ENCODE measurements at places on chromosomes 3 and 15.

- no peak for DNase-seq
These were observed 2.5 kb downstream of the DNAJB8 start for GRCh38 chr3:128464188-128464587.

DNA sequence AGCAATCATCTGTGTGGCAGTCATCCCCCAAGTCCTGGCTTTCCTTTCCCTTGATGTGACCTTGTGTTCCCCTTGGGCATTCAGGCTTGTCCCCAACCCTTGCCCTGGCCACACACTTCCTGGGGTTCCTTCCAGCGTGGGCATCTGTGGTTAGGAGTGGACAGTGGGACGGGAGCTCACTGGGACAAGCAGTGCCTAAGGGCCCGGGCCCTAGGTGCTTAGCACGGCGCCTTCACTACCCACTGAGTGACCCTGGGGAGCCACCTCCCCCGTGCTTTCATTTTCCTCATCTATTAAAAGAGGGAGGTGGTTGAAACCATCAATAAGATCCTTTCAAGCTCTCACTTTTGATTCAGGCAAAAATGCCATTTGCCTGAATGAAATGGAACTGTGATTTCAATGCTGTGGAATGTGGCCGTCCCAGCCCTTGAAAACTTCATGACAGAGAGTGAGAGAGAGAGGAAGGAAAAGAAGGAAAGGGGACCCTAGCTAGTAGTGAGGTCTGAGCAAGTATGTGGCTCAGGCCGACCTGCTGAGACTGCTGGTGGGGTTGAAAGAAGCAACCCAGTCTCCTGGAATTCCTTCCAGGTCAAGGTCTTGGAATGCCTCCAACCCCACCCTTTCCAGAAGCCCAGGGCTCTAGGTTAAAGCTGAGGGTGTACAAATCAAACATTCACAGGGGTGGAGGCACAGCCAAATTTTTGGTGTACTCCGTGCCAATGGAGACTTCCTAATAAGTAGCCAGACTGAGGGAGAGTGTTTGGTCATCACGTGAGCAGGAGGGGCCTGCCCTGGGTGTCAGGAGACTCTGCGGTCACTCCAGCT is 302.9 kb downstream of the TLE3 start:
- DNase-seq: no peak

DNA sequence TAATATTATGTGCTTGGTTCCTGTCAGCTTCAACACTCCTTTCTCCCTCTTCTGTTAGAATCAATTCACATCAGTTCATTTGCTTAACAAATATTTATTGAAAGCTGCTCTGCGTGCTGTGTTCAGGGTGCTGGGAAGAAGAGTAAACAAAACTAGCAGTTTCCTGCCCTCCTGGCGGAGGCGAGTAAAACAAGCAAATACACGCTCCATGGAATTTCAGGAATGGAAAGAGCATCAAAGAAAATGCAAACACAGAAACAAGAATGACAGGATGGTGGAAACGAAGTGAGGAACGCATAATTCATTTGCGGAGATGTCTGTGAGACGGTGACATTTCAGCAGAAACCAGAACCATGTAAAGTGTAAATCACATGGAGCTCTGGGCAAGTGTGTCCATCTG is 49.4 kb upstream of the SPTSSB start:
- no peak for DNase-seq

DNA sequence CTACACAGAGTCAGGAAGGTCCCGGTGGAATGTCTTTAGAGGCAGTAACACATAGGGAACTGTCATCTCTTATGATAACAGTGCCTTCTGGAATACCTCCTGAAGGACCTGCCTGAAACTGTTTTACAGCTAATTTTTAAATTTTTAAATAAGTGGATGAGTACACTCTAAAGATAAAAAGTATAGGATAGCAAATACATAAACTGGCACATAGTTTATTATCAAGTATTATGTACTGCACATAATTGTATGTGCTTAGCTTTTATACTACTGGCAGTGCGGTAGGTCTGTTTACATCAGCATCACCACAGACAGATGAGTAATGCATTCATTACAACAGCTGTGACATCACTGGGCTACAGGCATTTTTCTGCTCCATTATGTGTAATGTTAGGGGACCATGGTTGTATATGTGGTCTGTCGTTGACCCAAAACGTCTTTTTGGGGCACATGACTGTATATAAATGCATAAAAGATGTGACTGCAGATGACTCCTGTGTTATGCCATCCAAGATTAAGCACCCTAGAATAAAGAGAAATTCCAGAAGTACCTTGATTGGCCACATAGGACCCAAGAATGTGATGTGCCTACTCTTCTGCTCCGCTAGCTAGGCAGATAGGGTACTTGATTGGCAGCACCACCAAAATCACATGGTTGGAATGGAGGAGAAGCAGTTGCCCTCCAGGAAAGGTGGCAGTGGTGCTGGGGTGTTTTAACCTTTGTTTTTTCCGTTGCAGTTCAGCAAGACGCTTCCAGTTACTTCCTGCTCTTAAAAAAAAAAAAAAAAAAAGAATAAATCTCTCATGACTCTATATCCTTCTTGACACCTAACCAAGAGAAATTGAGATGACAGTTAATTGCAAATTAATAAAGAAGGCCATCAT is 3.3 kb downstream of the VPS8 start:
- DNase-seq: no peak

- DNase-seq: no peak
These were observed 530 bp upstream of the FBXL22 start for GRCh38 chr15:63596676-63597037.

GRCh38 chr3:159964166-159964973 is 24.3 kb upstream of the IL12A start:
- DNase-seq: no peak

Data from activated T-cell treated with anti-CD3 and anti-CD28 coated beads, Interleukin-2, amount 50 U/mL, for 1 hour (primary cell).